ENCODE measurements at places on chromosomes 5 and 9. TPM values are rescaled to one million over a fixed set of nuclear protein-coding genes. Genes with fewer than 3 reads are reported as not detected.

Gene OR1J2
- not detected for total RNA-seq

Gene UBAC1
- 32.4 TPM for total RNA-seq

Gene OMD
- total RNA-seq, result 8.5 TPM

Gene ZNF354C
- 5.9 TPM for total RNA-seq

DNA sequence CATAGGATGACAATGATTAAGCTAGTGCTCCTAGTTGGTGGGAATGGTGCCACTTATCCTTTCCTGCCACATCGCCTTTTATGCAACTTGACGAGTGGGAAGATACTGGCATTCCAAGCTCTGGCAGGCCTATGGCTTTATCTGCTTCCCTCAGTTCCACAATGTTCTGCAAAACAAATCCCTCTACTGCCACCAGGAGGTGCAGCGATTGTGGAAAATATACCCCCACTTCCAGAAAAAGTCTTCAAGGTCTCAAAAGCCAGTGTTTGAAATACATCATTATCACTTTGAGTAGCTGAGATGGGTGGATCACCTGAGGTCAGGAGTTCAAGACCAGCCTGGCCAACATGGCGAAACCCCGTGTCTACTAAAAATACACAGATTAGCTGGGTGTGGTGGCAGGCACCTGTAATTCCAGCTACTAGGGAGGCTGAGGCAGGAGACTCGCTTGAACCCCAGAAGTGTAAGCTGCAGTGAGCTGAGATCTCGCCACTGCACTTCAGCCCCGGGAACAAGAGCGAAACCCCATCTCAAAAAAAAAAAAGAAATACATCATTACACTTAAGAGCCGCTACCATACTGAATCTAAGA, 3.4 kb downstream of the CLINT1 start:
- no peak overlapping the region for H3K4me3 ChIP-seq

- no peak overlapping the region for H3K4me3 ChIP-seq
- H3K4me1 ChIP-seq, result no peaks in the 10 kb centered on the region
- H3K27ac ChIP-seq, result no peak overlapping the region
These were observed 19.9 kb upstream of the TMEM250 start for GRCh38 chr9:136138566-136138965.

DNA sequence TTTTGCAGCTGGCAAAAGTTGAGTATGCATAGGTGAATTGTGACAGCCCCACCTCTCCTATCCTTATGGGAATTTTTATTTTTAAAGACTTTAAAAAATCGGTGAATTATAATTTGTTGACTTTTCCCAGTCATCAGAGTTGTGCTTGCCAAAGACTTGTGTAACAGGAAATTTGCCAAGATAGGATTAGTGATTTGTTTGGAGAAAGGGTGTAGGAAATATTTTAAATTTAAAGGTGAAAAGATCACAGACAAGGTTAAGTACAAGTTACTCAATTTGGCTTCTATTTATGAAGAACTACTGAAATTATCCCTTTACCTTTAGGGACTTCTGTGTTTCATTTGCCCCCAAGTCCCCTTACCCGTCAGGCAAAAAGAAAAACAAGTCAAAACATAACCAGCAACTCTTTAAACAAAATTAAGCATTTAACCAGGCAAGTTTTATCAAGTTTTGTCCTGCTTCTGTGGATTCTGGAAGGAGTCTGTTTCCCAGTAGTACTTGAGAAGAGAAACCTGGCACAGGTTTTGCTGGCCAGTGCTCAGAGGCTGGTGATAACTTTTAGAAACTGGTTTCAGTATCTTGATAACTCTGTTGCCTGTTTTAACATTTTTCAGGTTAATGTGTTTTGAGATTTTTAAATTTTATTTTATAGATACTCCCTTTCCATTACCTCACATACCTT, 285.4 kb downstream of the MAST4 start:
- H3K4me3 ChIP-seq, result no peak overlapping the region
- H3K27ac ChIP-seq, result peak overlapping the region; percentile 71
- peak; percentile 20 for DNase-seq
- H3K4me1 ChIP-seq, result no peaks in the 10 kb centered on the region
- no peaks in the 10 kb centered on the region for H3K36me3 ChIP-seq

- no peaks in the 10 kb centered on the region for H3K36me3 ChIP-seq
- no peak for DNase-seq
- no peaks in the 10 kb centered on the region for H3K4me1 ChIP-seq
- H3K27me3 ChIP-seq, result no peaks in the 10 kb centered on the region
- H3K4me3 ChIP-seq, result no peak overlapping the region
These were observed 33.8 kb downstream of the SLC46A2 start for GRCh38 chr9:112856843-112857242.

GRCh38 chr5:5188376-5189050, 48.4 kb downstream of the ADAMTS16 start:
- H3K27me3 ChIP-seq, result no peaks in the 10 kb centered on the region
- H3K36me3 ChIP-seq, result no peaks in the 10 kb centered on the region
- no peaks in the 10 kb centered on the region for H3K4me1 ChIP-seq

DNA sequence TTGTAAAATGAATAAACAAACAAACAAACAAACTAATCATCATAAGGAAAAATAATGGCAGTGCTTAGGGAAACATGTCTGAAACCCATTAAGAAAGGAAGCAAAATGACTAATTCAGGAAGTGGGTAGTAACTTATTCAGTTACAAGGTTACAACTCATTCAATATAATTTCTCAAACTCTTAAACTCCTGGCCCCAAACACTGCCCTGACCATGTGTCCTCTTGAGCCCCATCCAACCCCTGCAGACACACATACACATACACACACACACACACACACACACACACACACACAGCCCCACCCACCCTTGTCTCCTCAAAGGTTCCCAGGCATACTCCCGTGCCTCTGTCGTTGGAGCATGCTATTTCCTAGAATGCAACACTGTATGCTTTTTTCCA, 193.9 kb downstream of the SEC61B start:
- no peak overlapping the region for H3K27ac ChIP-seq
- no peak for DNase-seq
- H3K36me3 ChIP-seq, result no peaks in the 10 kb centered on the region
- H3K4me1 ChIP-seq, result no peaks in the 10 kb centered on the region

GRCh38 chr9:127223810-127224177, 40.8 kb upstream of the GARNL3 start:
- peak overlapping the region; percentile 95 for H3K27ac ChIP-seq
- no peaks in the 10 kb centered on the region for H3K36me3 ChIP-seq
- no peaks in the 10 kb centered on the region for H3K27me3 ChIP-seq

GRCh38 chr9:14133394-14133793, 180.5 kb downstream of the NFIB start:
- peak; percentile 24 for DNase-seq
- no peak overlapping the region for H3K4me3 ChIP-seq
- no peaks in the 10 kb centered on the region for H3K36me3 ChIP-seq
- H3K27me3 ChIP-seq, result no peaks in the 10 kb centered on the region
- H3K4me1 ChIP-seq, result no peaks in the 10 kb centered on the region
- peak overlapping the region; percentile 7 for H3K27ac ChIP-seq

DNA sequence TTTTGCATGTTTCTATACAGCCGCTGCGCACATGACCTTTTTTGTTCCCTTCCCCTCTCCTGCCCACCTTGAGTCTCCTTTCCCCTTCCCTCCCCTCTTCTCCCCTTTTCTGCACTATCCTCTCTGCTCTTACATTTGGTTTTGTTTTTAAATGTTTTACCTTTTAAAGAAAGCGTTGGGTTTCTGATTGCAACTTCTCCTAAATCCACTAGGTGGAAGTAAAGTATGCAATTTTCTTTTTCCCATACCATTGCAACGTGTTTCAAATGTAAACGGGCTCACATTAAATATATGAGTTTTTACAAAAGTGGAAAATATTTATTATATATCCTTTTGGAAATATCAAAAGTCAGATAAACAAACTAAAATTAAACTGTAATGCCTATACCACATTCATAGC, 500.9 kb downstream of the DIRAS2 start:
- H3K36me3 ChIP-seq, result no peaks in the 10 kb centered on the region
- no peaks in the 10 kb centered on the region for H3K4me1 ChIP-seq
- no peak overlapping the region for H3K27ac ChIP-seq
- H3K27me3 ChIP-seq, result no peaks in the 10 kb centered on the region

All from uterus (tissue), 4 donors.